Cardiac fibroblast (primary cell): ENCODE measurements at places on chromosomes 2 and 18.

DNA sequence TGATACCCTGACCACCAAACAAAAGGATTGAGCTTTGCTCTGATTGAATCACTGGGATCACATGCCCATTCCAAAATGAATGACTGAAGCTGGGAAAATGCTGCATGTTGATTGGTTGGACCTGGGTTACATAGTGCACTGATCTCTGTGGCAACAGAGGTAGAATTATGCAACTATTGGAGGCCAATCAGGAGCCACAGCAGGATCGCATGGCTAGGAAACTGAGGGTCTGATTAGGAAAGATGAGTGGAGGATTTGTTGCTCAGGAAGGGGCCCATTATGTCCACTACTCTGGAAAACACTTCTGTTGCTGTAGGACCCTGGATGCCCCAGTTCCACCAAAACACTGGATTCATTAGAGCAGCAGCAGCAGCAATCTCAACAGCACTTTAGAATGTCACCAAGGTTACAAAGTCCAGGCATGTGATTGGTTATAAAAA, 25.9 kb upstream of the SGPP2 start:
- peak; percentile 3 for DNase-seq

GRCh38 chr2:120362926-120363325, 17.0 kb downstream of the INHBB start:
- DNase-seq = no peak

DNA sequence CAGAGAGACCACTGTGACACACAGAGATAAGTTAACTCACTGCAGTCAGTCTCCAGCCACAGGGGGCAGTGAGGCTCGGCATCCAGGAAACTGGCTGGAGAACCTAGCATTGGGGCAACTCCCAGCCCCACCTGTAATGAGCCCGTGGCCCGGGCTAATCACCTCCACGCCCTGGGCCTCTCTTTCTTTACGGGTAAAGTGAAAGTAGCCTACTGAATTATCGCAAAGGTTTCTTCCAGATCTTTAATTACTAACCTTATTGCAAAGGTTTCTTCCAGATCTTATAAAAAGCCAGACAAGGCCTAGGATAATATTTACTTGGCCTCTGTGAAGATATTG, 45.7 kb upstream of the ACAA2 start:
- DNase-seq = no peak

DNA sequence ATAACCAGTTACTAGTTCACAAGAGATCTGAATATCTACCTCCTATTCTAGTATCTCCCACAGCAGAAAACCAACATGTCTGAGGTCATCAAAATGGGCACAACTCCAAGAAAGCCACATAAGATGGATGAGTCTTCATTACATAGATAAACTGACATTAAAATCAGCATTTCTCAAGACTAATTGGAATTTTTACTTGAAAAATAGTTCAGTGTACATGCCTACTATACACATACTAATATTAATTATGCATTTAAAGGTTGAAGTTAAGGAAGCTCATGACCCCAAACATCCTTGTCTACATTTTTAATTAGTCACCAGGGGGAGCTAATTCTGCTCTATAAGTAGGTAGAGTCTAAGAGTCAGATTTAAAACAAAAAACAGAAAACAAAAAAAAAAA, 41.9 kb downstream of the ZNF521 start:
- peak; percentile 46 for DNase-seq

- peak; percentile 66 for DNase-seq
Measured at GRCh38 chr18:22324191-22325131, 93.3 kb downstream of the CTAGE1 start.

DNA sequence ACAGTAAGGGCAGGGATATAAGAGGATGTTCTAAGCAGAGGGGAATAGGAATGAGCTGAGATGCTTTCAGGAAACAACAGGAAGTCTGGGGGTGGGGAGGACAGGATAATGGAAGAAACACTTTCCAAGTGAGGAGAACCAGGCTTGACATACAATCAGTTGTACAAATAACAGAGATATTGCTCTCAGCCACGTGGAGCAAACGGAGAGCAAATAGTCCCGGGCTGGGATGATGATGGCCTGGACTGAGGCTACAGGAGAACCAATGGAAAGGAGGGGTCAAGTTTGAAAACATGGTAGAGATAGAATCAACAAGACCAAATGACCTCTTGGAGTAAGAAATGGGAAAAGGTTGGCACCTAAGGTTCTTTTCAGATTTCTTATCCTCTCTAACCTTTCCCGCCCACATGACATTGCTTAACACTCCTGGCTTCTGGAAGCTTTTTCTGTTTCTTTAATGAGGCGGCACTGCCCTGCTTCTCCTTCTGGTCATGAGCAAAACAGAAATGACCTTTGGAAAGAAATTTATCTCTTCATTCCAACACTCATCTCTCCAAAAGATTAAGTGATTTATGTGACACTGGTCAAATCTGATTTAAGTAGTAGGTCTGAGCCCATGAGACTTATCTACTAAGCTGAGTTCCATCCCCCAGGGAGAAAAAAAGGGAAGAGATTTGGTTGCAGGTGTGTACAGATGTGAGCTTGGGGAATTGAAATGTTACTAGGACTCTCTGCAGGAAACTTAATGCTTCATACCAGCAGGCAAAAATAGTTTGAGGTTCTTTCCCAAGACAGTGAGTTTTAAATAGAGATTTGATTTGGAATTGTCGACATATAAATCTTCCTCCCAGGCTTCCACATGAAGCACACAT, 442.9 kb upstream of the HNRNPA3 start:
- DNase-seq = no peak

- DNase-seq = no peak
Measured at GRCh38 chr2:235701206-235701981, 207.6 kb downstream of the AGAP1 start.

GRCh38 chr2:128008074-128008672, 19.7 kb downstream of the SAP130 start:
- DNase-seq = no peak

- DNase-seq = no peak
Measured at GRCh38 chr2:28201671-28202180, 190.9 kb upstream of the FOSL2 start.

DNA sequence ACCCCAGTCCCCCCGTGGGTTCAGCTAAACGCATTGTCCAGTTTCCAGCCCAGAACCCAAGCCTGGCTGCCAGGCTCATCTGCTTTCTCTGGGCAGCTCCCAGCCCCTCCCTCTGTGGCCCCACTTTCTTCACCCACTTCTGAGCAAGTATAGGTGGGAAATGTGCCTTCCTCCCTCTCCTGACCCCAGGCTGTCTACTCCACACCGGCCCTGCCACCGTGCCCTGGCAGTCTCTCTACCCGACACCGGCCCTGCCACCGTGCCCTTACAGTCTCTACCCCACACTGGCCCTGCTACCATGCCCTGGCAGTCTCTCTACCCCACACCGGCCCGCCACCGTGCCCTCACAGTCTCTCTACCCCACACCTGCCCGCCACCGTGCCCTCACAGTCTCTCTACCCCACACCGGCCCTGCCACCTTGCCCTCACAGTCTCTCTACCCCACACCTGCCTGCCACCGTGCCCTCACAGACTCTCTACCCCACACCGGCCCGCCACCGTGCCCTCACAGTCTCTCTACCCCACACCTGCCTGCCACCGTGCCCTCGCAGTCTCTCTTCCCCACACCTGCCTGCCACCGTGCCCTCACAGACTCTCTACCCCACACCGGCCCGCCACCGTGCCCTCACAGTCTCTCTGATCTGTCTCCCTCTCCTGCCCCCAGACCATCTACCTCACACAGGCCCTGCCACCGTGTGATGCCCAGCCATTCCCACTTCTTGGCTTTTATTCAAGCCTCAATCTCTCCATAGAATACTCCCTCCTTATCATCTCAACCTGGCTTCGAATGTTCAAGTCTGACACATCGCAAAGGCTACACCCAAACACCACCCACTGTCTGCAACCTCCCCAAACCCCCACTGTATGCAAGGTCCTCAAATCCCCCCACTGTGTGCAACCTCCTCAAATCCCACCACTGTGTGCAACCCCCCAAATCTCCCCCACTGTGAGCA, 108.9 kb downstream of the TPO start:
- DNase-seq = no peak

DNA sequence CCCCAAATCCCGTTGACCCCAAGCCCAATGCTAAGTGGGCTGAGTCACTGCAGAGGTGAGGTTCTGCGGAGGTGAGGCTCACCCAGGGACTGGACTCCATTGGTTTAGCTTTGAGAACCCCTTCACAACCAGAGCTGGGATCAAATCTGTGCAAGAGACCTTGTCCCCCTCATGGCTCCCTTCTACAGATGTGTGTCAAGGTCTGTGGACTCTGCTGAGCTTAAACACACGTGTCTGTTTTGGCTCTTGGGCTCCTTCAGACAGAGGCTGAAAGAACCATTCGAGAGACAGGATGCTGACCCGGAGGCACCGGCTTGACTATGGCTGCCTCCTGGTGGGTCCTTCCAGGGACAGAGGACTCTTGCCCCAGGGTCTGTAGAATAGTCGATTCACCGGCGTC, 190.3 kb downstream of the LPIN1 start:
- no peak for DNase-seq

DNA sequence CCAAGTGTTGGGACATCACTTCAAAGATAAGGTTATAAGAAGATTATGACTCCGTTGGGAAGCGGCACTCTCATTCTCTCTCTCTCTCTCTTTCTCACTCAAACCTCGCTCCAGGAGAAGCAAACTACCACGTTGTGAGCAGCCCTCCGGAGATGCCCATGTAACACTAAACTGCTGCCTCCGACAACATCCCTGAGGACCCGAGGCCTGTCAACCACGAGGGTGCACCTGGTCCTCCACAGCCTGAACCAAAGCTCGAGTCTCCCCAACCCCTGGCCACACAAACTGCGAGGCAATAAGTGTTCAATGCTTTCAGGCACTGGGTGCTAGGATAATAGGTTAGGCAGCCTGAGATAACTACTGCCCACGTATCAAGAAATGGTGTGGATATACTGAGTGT, 654.5 kb upstream of the ID2 start:
- DNase-seq = no peak

- peak; percentile 68 for DNase-seq
Measured at GRCh38 chr2:223967981-223968380, 10.7 kb downstream of the MRPL44 start.

DNA sequence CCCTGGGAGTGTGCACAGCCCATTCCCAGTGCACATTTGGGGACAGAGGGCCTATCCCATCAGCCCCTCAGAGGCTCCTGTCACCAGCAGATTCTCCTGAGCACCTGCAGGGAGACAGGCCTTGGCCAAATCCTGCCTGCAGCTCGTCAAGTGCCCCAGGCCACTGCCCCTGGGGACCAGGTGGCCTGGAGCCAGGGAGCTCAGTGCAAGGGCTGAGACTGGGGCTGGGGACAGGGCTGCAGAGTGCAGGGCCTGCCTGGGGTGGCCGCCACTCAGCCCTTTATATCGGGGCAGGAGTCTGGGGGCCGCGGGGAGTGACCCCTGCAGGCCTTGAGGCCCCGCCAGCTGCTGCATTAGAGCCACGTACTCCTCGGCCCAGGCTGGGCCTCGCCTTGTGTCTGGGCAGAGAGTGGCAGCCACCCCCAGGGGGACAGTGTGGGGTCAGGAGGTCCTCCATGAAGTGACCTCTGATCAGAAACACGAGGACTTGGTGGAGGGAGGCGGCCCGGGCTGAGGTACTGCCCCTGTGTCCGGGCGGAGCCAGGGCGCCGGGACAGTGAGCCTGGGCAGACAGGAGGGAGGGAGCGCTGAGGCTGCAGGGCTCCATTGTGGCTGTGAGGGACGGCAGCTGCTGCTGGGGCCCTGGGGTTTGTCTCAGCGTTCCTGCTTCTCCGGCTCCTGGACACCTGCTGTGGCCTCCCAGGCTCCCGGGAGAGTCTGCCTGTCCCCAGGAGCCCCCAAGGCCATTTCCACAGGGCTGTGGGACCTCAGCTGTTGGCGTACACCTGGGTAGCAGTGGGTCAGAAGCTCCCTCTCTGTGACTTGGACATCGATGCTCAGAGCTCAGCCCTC, 24.2 kb downstream of the GPC1 start:
- no peak for DNase-seq

- DNase-seq = no peak
Measured at GRCh38 chr2:135005753-135006152, 41.5 kb downstream of the MAP3K19 start.

GRCh38 chr2:162370931-162371330, 27.0 kb downstream of the GCA start:
- DNase-seq = peak; percentile 11

DNA sequence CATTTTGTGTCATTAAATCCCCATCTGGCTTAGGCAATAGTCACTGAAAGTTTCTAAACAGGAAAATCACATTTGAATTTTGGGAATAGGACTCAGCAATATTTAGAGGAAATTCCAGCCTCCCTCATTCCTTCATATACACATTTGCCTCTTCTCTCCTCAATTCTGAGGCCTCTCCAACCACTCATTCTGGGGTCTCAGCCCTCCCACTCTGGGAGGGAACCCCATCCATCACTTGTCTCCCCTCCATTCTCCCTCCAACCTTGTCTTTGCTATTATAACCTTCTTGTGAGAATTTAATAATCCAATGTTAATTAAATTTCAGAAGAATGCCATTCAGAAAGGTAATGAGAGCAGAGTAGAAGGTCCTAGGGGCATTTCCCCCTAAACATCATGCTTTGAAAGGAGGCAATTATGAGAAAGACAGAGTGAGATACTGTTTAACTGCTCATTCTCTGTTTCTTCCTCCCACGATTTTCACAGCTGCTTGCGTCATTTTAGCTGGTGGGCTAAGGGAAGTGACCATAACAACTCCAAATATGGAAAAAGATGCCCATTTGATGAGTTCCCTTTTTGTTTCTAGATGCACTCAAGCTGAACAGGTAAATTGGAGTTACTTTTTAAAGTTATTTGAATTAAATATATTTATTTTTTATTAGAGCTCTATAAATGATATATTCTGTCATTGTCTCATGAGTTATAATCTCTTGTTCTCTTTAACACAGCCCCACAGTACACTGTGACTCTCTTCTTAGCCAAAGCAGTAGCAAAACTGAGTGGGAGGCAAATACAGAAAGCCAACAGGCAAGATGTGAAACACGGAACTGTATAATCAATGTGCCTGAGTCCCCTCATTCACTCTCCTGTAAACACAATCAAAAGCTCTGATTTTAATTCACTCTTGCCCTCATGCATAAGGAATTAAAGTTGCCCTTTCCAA, 135.1 kb downstream of the DLGAP1 start:
- no peak for DNase-seq

GRCh38 chr2:73359915-73360697, 25.5 kb upstream of the ALMS1 start:
- peak; percentile 22 for DNase-seq

DNA sequence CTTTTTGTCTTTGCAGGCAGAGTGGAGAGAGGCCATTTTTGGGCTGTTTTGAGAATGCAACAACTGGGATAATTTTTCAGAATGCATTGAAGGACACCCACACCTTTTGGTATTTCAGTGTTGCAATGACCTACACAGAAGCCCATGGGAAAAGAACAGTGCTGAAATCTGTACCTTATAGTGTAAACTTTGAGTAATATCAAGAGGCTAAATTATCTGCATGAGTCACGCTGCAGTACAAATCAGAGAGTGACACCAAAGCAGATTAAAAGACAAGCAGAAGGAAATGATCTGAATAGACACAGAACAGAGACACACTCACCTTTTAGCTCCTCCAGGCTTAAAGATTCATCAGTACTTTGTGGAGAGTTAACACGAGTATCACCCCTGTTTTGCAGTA, 265.3 kb downstream of the PAX3 start:
- no peak for DNase-seq
